Esophagus squamous epithelium (tissue), 5 donors: ENCODE measurements at places on chromosomes 1 and 21.

DNA sequence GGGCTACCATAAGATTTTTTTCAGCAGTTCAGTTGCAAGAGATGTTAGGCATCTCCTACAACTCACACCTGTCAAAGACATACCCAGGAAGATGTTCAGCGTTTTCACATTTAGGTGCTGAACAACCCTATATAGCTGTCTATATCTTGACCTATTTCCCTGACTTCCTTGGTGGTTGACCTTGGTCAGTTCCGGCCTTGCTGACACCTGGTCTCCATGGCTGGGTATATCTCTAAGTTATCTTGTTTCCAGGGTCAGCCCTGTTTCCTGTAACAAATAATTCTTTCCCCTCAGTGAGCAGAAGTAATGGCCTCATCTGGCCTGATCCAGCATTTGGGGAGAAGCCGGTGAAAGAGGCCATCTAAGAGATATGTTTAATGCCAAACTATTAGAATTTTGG is 2.4 kb upstream of the BTG2 start:
- DNase-seq: no peak

DNA sequence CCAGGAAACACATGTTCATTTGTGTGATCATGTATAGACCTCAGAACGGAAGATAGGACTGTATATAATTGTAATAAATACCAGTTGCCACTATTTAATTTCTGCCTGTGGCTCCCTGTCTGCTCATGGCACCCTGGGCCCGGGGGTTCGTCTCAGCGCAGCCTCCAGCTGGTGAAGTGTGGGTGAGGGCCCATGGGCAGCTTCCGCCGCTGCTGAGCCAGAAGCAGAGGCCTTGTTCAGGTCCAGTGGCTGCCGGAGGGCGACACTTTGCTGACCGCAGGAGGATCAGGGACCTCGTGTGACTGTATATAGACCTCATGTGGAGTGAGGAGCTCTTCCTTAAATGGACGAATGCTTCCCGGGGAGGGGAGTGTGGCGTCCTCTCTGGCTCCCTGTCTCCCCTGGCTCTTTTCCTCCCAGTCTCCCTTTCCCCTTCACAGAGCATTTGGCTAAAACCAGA is 155.9 kb downstream of the PEX14 start:
- no peak for DNase-seq

- no peak for DNase-seq
These were observed 56.8 kb upstream of the CFHR3 start for GRCh38 chr1:196717868-196718267.

- DNase-seq: no peak
These were observed 129.0 kb downstream of the APP start for GRCh38 chr21:26041431-26042180.

- DNase-seq: no peak
These were observed 1.7 kb upstream of the GRIK3 start for GRCh38 chr1:37035796-37036666.

- DNase-seq: no peak
These were observed 3.5 kb downstream of the EPHX1 start for GRCh38 chr1:225813214-225813964.

GRCh38 chr1:97905141-97905940 is 15.5 kb downstream of the DPYD start:
- DNase-seq: no peak

GRCh38 chr1:209790286-209791193 is 6.2 kb upstream of the C1orf74 start:
- DNase-seq: no peak
